Caki2 (cell line): ENCODE measurements at places on chromosomes 5 and 9. TPM values are rescaled to one million over a fixed set of nuclear protein-coding genes. Genes with fewer than 3 reads are reported as not detected.

DNA sequence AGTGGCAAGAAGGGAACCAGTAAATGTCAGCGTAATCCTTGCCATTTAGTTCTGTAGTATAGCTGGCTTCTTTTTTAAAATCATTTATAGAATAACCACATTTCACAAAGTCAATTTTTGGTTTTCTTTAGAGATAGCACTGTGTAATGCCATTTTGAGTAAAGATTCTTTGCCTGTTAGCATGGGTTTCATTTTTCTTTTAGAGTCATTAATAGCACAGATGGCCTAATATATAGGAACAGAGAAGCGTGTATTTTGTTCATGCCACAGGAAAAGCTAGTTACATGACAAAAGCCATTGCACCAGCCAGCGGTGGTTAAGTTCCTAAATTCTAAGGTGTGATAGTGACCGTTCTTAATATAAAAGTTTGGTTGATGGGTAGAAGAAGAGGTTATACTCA lies 1363.9 kb downstream of the MAT2B start:
- DNase-seq = no peak

DNA sequence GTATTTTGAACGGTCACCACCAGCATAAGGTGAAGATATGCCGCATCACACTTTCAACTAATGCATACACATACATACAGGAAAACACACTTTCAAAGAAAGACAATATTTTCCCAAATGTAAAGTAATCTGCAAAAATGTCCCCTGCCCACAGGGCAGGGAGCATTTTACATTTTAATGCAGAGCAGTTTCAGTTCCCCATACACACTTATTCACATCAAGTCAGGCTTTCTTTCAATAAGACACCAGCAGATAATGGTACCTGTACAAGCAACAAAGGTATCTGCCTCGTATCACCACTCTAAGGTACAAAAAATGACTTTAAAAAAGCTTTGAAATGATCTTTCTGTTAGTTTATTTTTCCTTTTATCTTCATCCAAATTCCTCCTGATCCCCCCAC lies 247.1 kb upstream of the CCNG1 start:
- DNase-seq = no peak

DNA sequence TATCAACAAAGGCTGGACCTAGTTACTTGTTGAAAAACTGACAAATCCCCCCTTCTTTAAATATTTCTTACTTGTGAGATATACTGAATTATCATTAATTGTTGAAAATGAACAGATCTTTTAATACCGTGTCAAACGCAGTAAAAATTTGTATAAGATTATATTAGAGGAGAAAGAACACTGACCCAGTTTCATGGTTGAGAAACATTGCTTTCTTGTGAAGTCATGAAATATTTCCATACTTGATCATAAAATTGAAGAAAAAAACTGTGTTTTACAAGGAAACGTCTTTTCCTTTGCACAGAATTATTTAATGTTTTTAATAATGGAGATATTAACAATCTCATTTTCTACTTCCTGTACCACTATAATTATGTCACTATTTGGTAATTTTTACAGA lies 45.8 kb downstream of the MOCS2 start:
- no peak for DNase-seq

DNA sequence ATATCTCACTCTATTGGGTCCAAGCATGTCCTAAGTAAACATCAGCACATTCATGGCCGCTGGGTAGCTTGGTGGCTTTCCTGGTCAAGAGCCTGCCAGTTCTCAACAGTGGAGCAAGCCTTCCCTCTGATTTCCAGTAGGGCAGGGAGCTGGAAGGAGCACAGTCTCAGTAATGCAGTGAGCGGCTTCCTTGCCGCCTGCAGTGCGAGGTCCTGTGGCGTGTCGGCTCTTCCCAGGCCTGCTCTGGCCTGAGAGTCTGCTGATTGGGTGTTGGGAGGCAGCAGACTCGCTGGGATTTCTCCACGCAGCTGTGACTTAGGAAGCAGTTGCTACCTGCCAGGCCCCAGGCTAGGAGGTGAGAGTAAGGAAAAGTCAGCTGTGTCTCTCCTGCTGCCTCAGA lies 51.3 kb downstream of the SPTAN1 start:
- DNase-seq = no peak

Gene PITX1
- total RNA-seq = 0.35 and 4.6 TPM in 2 replicates
